ENCODE measurements at places on chromosomes 7 and 10.

GRCh38 chr7:69756235-69756634 is 158.0 kb downstream of the AUTS2 start:
- no peaks in the 10 kb centered on the region for H3K27me3 ChIP-seq
- no peak overlapping the region for H3K4me3 ChIP-seq
- H3K27ac ChIP-seq = no peak overlapping the region

DNA sequence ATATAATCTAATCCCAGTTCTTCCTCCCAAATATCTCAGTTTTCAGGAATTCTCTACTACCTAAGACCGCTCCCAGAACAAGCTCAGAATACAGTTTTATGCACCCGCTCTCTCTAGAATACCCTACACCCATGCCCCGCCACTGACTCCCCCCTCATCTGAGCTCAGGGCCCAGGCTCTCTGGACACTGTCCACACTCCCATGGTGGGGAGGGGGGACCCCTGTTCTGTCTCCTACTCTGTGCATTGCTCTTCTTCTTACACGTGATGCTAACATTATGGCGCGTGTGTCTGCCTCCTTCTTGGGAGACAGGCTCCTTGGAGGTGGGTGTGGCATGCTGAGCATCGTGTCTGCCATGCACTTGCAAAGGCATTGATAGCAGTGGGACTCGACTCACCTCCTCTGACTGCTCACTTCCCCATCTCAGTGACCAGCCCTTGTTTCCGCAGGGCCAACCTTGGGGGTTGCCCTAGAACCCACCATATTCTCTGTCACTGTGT is 127.9 kb downstream of the TCERG1L start:
- H3K4me1 ChIP-seq = peaks cover 4% of the 10 kb centered on the region
- no peaks in the 10 kb centered on the region for H3K36me3 ChIP-seq
- no peak overlapping the region for H3K27ac ChIP-seq

GRCh38 chr7:46537191-46537905 is 616.3 kb upstream of the IGFBP3 start:
- DNase-seq = no peak
- no peak overlapping the region for H3K27ac ChIP-seq
- H3K27me3 ChIP-seq = no peaks in the 10 kb centered on the region
- H3K4me1 ChIP-seq = no peaks in the 10 kb centered on the region
- no peaks in the 10 kb centered on the region for H3K36me3 ChIP-seq

- H3K4me3 ChIP-seq = no peak overlapping the region
- H3K27ac ChIP-seq = no peak overlapping the region
- H3K4me1 ChIP-seq = no peaks in the 10 kb centered on the region
- peaks cover 38% of the 10 kb centered on the region for H3K27me3 ChIP-seq
Observed at GRCh38 chr10:117391436-117392205, 16.4 kb upstream of the PDZD8 start.

DNA sequence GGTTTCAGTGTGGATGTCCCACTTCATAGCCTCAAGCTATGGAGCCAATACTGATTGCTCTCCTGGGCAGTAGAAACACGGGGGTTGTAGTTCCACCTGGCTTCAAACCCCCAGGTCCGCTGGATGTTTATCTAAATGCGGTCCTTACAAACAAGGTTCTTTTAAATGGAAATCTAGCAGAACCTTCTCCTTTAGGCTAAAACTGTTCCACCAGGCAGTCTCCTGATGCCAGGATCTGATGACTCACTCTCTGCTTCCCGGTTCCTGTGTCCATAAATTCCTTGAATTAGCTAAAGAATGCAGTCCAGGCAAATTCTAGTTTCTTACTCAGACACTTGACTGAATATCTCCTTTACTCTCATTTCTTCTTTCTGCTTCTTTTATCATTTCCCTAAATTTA is 108.4 kb upstream of the FAM3C start:
- no peak overlapping the region for H3K27ac ChIP-seq
- H3K27me3 ChIP-seq = no peaks in the 10 kb centered on the region
- H3K36me3 ChIP-seq = no peaks in the 10 kb centered on the region
- H3K4me1 ChIP-seq = no peaks in the 10 kb centered on the region
- peak; percentile 49 for DNase-seq
- H3K4me3 ChIP-seq = no peak overlapping the region

DNA sequence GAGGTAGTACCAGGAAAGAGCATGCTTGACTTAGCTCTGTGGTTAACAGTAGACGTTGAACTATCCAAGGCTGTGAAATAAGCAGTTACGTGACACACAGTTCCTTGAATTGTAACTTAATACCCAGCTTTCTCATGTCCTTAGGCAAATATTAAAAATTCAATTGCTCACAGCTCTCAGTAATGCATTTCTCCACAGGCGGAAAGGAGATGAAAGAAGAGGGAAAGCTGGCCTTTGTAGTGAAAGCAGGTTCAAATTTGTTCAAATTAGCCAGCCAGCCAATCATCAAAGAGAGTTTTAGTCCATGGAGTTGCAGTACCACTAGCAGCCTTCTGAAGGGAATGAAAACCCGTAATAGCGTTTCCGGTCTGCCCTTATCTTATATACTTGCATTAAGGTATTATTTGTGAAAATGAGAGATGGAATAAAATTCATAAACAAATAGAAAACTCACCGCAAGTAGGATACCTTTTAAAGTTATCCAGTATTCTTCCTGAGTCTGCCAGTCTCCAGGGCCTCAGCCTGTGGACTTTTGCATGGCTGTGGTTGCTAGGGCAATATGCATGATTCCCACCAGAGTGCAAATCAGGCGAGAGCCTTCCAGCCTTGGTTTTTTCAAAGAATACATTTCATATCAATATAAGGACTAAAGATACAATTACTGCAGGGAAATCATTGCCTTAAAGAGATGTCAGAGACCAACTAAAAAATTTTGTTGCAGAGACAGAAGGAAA is 795.5 kb downstream of the TNS3 start:
- no peak overlapping the region for H3K4me3 ChIP-seq
- H3K36me3 ChIP-seq = no peaks in the 10 kb centered on the region
- DNase-seq = peak; percentile 34
- H3K4me1 ChIP-seq = no peaks in the 10 kb centered on the region
- H3K27me3 ChIP-seq = no peaks in the 10 kb centered on the region

GRCh38 chr7:127928852-127929251 is 102.4 kb downstream of the LRRC4 start:
- no peaks in the 10 kb centered on the region for H3K36me3 ChIP-seq
- DNase-seq = no peak
- H3K4me3 ChIP-seq = no peak overlapping the region
- H3K27me3 ChIP-seq = no peaks in the 10 kb centered on the region

DNA sequence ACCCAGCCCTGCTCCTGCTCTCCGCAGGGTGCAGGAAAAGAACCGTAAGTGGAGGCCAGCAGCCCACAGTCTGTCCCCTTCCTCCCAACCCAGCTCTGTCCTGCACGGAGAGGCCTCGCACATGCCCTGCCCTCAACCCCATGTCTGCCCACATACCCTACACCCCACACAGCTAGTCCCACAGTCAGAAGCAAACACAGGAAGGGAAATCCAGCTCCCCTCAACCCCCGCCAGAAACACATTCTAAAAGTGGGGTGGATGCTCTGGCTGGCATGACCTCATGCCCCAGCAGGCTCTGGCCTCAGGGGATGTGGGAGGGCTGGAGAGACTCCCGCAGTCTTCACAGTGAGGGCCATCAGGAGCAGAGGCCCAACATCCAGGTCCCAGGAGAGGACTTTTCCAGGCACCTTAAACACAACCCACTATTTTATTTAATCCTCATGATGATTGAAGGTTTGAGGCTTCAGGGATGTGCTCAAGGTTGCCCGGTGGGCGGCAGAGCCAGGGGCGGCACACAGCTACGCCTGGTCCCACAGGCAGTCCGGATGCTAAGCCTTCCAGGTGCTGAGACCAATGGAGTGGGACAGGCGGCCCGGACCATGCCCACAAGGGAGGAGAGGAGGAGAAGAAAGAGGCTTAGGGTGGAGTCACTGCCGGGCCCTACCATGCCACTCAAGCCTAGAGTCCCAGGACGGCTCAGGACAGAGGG is 29.9 kb downstream of the CALML5 start:
- no peak overlapping the region for H3K4me3 ChIP-seq
- H3K27me3 ChIP-seq = no peaks in the 10 kb centered on the region
- no peak for DNase-seq

- no peak overlapping the region for H3K27ac ChIP-seq
- no peaks in the 10 kb centered on the region for H3K36me3 ChIP-seq
- H3K27me3 ChIP-seq = no peaks in the 10 kb centered on the region
- H3K4me3 ChIP-seq = no peak overlapping the region
- no peaks in the 10 kb centered on the region for H3K4me1 ChIP-seq
Observed at GRCh38 chr10:129547608-129548007, 80.6 kb downstream of the MGMT start.

DNA sequence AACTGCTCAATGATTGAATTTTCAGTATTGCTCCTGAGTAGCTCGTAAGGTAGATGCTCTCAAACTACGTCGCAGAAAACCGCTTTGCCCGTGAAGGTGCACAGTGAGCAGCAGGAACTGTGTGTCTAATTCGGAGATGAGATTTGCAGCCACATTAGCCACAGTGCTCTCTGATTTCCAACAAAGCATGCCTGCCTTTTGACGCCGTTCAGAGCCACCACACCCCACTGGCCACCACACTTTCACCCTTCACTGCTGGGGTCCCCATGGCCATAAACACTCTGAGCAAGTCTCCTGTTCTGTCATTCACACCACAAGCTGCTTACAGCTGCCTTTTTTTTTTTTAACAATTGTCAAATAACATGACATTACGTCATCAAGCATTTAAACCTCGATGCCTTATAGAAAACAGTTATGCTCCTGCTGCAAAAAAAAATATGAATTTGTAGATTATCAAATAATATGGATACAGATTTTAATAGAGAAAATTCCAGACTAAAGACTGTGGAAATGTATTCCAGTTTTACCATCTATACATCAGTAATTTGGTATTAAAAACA is 578.8 kb upstream of the PFKP start:
- peaks cover 4% of the 10 kb centered on the region for H3K4me1 ChIP-seq
- no peaks in the 10 kb centered on the region for H3K36me3 ChIP-seq
- no peak for DNase-seq
- H3K27ac ChIP-seq = no peak overlapping the region

DNA sequence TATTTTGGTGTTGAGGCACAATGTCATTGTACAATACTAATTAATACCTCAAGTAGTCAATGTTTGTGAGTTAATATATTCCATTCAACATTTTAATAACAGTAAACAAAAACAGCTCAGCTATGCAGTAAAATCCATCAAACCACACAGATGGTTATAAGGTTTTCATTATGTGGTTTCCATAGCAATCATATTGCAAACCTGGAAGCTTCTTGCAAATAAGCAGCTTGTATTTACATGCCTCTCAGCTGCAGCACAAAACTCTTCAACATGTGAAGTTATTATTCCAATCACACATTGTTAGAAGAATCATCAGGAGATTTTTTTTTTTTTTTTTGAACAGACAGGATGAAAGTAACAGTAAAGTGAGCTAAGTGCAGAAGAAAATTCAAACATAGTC is 170.2 kb downstream of the SKAP2 start:
- no peak overlapping the region for H3K27ac ChIP-seq
- no peaks in the 10 kb centered on the region for H3K36me3 ChIP-seq
- peaks cover 95% of the 10 kb centered on the region for H3K27me3 ChIP-seq
- H3K4me1 ChIP-seq = no peaks in the 10 kb centered on the region

- no peak for DNase-seq
- no peaks in the 10 kb centered on the region for H3K36me3 ChIP-seq
- H3K27ac ChIP-seq = no peak overlapping the region
- peaks cover 18% of the 10 kb centered on the region for H3K4me1 ChIP-seq
- no peak overlapping the region for H3K4me3 ChIP-seq
- H3K27me3 ChIP-seq = peaks cover 11% of the 10 kb centered on the region
Observed at GRCh38 chr10:76306856-76307255, 875.4 kb downstream of the LRMDA start.

GRCh38 chr7:57416601-57417358 is 33.2 kb upstream of the ZNF716 start:
- DNase-seq = no peak
- H3K27me3 ChIP-seq = no peaks in the 10 kb centered on the region
- H3K4me3 ChIP-seq = no peak overlapping the region
- no peaks in the 10 kb centered on the region for H3K4me1 ChIP-seq
- no peak overlapping the region for H3K27ac ChIP-seq

GRCh38 chr7:24851786-24852185 is 94.5 kb upstream of the GSDME start:
- no peak overlapping the region for H3K4me3 ChIP-seq
- H3K27ac ChIP-seq = no peak overlapping the region
- no peaks in the 10 kb centered on the region for H3K27me3 ChIP-seq
- DNase-seq = peak; percentile 47
- H3K36me3 ChIP-seq = no peaks in the 10 kb centered on the region
- H3K4me1 ChIP-seq = no peaks in the 10 kb centered on the region

GRCh38 chr7:44637788-44638594 is 31.6 kb downstream of the OGDH start:
- H3K36me3 ChIP-seq = no peaks in the 10 kb centered on the region
- H3K27ac ChIP-seq = peak overlapping the region; percentile 55
- H3K4me1 ChIP-seq = peaks cover 25% of the 10 kb centered on the region
- H3K27me3 ChIP-seq = no peaks in the 10 kb centered on the region
- DNase-seq = peak; percentile 61
